BE2C (cell line): ENCODE measurements at places on chromosomes 1 and 21.

DNA sequence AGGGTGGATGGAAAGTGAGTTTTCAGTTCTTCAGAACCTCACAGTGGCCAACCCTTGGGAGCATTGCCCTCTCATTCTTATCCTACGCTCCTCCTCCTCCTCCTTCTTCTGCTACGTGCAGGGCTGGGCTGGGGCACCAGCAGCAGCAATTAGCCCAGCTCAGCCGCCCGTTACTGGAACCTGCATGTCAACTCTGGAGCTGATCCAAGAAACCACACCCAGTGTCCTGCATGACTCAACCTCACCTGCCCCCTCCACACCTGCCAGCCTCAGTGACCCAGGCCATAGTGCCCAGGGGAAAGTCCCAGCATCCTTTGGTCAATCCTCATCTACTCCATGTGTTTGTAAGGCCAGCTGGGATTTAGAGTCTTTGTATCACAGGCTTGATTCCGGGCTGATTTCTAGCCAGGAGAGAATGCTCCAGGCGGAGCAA, 12.6 kb downstream of the ELF3 start:
- no peak for DNase-seq

DNA sequence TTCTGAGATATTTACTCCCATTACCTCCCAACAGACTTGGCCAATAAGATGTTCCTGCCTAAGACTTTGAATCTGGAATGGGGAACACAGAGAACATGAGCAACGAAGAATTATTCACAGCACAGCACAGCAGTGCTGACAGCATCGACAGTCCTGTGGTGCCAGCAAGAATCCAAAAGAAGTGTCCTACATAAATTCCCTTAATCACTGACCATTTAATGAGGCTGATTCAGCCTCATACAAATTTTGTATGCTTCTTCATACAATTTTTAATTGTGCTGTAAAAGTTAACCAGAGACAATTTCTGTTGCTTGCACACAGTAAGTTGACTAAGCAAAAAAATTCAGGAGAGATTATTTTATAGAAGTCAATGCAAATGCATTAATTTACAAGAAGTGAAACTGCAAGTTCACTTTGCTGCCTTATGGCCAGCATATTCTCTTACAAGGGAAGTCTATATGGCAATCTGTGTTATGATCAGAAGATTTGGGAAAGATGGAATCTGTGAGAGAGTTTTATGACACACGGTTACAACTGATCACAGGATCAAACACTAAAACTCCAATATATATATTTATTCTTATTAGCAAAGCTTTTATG, 855.9 kb downstream of the LTN1 start:
- no peak for DNase-seq

DNA sequence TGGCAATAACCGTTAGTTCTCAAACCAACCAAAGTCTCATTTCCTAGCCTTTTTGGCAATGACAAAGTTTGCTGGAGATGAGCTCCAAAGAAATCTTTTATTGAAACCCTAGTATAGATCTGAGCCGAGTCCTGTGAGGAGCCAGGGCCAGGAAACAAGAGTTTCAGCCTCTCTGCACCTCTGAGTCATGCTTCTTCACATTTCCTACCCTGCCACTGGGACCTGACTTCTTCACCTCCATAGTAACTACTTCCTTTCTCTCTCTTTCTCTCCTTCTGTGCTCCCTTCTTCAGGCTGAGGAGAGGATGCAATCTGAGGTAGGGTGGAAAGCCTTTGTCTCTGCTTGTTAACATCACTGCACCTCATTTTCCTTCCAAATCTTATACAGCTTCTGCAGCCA, 38.7 kb upstream of the IPO9 start:
- DNase-seq, result no peak

DNA sequence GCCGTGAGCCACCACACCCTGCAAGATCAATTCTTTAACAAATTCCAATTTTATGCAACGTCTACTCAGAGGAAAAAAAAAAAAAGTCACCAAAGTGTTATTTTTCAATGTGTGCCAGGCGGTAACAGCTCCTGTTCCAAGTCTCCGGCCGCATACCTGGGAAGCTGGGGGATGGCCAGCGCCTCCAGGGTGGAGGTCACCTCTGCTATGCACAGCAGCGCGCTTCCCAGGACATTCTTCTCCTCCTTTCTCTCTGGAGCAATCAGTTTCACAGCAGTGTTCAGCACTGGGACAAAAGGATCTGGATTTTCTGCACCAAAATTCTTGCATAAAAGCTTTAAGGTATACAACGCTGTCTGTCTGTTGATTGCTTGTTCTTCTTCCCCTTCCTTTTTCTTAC, 34.3 kb downstream of the LGALS8 start:
- DNase-seq, result no peak

GRCh38 chr1:9066945-9067807, 2.3 kb downstream of the SLC2A5 start:
- no peak for DNase-seq

- no peak for DNase-seq
These were observed 191.8 kb downstream of the TPR start for GRCh38 chr1:186183219-186183618.

DNA sequence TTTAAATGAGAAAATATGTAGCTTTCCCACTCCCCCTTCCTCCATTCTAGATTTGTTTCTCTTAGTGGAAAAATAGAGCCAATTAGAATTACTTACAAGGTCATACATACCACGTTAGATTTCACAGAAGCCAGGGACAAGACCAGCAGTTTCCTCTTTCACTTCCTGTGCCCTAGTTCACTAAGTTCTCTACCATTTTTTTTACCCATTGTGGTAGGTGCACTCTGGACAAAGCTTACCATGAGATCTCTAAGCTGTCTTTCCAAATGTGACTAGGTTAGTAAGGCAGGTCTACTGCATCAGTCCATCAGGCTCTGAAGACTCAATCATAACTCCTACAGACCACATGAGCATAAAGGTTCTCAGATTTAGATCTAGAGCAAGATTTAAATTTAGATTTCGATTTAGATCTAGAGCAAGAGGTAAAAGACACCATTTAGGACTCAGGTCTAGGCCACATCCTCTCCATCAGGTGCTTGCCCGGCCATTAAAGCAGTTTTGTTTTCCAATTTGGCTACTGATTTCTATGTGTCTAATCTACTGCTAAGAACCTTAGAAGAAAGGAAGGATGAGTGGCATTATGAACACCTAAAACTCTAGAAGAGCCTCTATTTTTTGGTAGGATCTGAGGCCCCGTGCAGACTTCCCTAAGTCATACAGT, 235.3 kb downstream of the FAF1 start:
- no peak for DNase-seq

DNA sequence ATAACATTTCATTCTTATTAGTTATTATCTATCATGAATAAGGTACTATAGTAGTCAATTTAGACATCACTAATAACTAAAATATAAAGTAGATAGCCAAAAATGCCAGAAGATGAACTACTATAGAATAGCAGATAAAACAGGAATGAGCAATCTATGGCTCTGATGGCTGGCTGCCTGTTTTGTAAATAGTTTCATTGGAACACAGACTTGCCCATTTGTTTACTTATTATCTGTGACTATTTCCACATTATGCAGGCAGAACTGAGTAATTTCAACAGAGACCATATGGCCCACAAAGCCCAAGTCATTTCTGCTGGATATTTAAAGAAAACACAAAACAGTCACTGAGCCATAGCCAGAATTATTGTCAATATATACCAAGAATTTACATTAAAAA, 222.1 kb downstream of the COL24A1 start:
- DNase-seq, result no peak

- no peak for DNase-seq
These were observed 61.6 kb upstream of the TENT5B start for GRCh38 chr1:27074175-27074780.

- DNase-seq, result no peak
These were observed 3.1 kb downstream of the PTGFRN start for GRCh38 chr1:116912846-116913245.

DNA sequence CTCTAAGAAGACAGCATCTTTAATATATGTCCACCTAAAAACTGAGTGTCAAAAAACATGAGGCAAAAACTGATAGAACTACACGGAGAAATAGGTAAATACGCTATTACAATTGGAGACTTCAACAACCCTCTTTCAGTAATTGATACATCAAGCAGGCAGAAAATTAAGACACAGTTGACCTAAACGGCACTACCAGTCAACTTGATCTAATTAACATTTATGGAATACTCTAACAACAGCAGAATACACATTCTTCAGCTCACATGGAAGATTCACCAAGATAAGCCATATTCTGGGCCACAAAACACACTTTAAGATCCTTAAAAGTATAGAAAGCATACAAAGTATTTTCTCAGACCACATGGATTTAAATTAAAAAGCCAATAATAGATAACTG, 137.6 kb downstream of the CLIC6 start:
- no peak for DNase-seq

- no peak for DNase-seq
These were observed 1351.6 kb downstream of the AMY1C start for GRCh38 chr1:105101261-105101660.

- peak; percentile 17 for DNase-seq
These were observed 19.9 kb upstream of the EVI5 start for GRCh38 chr1:92804721-92805201.

DNA sequence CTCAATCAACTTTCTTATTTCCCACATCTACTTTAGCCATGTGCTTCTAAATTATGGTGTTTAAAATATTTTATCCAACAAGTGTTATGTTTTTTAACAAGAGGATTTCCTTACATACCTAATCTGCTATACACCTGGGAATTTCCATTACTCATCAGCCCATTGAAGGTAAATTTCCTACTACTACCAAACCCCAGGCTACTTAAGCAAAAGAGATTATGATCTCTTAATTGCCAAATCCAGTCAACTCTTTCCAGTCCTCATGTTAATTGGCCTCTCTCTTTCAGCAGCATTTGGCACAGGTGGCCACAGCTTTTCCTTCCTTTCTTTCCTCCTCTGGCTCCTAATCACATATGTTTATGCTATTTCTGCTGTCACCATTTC, 5.1 kb upstream of the C1orf162 start:
- DNase-seq, result no peak

DNA sequence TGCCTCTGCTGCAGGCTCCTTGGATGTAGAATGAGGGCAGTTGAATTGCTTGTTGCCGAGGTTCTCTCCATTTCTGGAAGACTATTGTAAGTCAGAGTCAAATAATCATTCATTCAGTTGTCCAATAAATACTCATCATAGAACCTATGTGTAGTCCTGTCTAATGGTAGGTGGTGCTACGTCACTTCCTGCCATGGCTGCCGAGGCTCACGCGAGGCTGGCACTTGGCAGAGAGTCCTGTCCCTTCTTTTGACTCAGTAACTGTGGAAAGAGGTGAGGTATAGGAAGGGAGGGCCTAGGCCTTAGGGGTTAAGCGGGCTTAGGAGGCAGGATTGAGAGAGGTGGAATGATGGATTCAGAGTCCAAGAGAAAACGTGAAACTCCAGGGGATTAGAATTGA, 9.7 kb downstream of the ADARB1 start:
- DNase-seq, result no peak

- peak; percentile 92 for DNase-seq
These were observed 814 bp upstream of the DYRK3 start for GRCh38 chr1:206634365-206635079.

DNA sequence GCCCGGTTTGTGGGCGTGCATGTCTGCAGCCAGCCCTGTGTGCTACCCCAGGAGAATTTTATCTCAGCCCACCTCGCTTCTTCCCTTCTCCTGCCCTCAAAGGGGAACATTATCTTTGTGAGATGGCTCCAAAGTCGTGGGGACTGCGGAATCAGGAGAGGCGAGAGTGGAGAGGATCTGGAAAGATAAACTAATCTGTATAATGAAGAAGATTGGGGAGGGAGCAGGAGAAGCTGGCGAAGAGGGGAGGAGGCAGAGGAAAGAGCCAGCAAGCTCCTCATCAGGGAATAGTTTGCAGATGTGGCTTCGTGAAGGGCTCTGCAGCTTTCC, 310.3 kb downstream of the MATN1 start:
- no peak for DNase-seq

- DNase-seq, result no peak
These were observed 60.6 kb upstream of the STUM start for GRCh38 chr1:226487921-226488320.

- no peak for DNase-seq
These were observed 25.6 kb upstream of the VAV3 start for GRCh38 chr1:107990606-107991005.

- no peak for DNase-seq
These were observed 266.6 kb upstream of the SGIP1 start for GRCh38 chr1:66267201-66267940.

DNA sequence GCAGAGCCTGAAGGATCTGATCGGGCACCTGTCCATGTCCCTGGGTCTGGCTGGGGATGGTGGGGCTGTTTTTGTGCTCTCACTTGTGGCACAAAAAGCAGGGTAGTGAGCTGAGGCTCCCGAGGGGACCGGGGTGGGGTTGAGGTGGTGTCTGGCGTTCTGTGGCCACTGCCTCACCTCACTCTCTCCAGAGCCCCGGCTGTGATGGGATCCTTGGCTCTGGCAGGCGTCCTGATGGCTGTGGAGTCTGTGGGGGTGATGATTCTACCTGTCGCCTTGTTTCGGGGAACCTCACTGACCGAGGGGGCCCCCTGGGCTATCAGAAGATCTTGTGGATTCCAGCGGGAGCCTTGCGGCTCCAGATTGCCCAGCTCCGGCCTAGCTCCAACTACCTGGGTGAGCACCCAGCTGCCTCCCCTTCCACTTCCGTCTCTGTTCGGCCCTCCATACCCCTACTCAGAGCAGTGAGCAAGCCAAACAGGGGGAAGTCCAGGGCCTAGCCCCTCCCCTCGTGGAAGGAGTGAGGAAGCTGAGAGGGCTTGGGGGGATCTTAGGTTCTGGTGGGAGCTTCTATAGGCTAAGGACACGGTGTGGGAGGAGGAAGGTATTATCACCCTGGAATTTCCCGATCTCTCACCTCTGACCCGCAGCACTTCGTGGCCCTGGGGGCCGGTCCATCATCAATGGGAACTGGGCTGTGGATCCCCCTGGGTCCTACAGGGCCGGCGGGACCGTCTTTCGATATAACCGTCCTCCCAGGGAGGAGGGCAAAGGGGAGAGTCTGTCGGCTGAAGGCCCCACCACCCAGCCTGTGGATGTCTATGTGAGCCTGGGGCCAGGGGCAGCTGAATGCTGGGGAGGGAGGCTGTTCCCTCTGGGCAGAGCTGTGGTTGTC, 7.0 kb downstream of the ADAMTSL4 start:
- DNase-seq, result no peak

DNA sequence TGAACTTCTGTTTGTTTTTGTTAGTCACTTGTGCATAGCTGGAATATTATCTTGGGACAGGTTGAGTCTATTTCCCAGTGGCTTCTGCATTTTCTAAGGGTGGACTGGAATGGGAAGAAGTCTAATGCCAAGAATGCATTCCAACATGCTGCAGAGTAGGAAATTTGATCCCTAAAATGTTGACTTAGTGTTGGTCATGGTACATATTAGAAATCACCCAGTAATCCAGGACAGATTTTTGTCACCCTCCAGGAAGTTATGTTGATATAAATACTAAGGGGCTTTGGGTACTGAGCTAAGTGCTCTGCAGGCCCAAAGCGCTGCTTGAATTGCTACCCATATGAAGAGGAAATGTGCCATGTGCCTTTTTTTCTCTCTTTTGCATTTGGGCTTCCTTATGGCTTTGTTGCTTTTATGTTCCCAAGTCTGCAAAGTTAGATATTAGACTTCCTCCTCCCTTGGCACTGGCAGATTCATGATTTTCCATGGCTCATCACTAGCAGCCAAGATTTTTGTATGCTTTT, 10.0 kb downstream of the ARID1A start:
- DNase-seq, result no peak

GRCh38 chr1:213724640-213725536, 262.9 kb upstream of the PROX1 start:
- DNase-seq, result no peak

- DNase-seq, result no peak
These were observed at the start of gene IGSF21 for GRCh38 chr1:18107369-18108298. TSS of gene IGSF21 (plus strand) at chr1:18107798. CDS start at chr1:18108129, 331 bp downstream.

GRCh38 chr1:36912365-36912865, 121.9 kb downstream of the GRIK3 start:
- DNase-seq, result no peak

- DNase-seq, result no peak
These were observed 102.9 kb downstream of the GABPA start for GRCh38 chr21:25837533-25838265.
